Retina (tissue), 1 donor: ENCODE measurements at places on chromosomes 2 and 18.

DNA sequence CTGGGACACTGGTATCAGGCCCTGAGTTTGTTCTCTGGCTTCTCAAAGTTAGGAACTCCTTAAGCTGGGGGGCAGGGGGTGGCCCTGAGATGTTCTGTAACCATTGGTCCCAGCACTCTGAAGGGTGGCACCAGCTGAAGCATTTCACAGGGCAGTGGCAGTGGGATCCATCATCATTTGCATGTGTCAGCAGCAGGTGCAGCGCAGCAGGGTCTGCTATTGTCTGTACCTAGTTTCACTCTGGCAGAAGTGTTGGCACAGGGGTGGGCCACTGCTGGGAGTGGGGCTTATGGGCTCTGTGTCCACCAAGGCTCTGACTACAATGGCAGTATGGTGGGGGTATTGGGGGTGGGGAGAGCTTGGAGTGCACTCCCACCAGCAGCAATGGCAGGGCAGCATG lies 460.4 kb upstream of the ZNF804A start:
- no peak for DNase-seq

GRCh38 chr18:76604108-76604934 lies 109.3 kb upstream of the ZNF516 start:
- no peak for DNase-seq

DNA sequence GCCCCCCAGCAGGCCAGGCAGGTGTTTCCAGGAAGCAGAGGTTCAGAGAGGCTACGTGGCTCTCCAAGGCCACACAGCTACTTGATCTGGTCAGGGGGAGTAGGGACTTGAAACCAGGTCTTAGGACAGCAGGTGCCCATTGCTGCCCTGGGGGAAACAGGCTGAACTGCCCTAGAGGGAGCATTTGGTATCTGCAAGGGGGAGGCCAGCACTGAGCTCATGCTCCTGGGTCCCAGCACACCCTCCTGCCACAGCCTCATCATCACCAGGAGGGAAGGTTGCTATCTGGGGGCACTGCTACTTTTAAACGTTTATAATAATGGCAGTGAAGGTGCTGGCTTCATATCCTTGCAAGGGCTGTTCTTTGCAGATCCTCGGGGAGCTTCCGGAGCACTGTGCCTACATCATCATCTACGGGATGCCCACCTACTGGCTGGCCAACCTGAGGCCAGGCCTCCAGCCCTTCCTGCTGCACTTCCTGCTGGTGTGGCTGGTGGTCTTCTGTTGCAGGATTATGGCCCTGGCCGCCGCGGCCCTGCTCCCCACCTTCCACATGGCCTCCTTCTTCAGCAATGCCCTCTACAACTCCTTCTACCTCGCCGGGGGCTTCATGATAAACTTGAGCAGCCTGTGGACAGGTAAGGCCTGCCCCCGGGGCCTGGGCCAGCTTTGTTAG lies 36.1 kb downstream of the ABCG8 start:
- DNase-seq = no peak

GRCh38 chr2:237529452-237530402 lies 36.6 kb upstream of the PRLH start:
- no peak for DNase-seq

- no peak for DNase-seq
Observed at GRCh38 chr2:3433339-3433699, 53.8 kb downstream of the TRAPPC12 start.

DNA sequence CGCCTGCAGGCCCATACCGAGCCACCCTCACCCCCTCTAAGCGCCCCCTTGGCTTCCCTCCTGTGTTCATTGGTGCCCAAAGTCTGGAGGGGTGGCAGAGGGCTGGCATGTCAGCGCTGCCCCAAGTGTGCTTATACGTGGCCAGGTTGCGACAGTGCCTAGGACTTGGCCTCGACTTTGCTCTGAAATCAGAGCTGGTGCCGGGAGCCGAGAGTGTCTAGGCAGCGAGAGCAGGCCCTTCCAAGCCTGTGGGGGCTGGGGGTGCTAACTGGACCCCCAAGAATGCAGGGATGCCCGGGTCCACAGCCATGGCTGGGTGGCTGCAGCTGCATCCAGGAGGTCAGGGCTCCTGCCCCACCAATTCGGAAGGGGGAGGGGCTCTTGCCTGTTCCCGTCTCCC lies 95.6 kb upstream of the MGAT5 start:
- DNase-seq = no peak
